T1000 (cell line): ENCODE measurements at places on chromosomes 16 and 17.

DNA sequence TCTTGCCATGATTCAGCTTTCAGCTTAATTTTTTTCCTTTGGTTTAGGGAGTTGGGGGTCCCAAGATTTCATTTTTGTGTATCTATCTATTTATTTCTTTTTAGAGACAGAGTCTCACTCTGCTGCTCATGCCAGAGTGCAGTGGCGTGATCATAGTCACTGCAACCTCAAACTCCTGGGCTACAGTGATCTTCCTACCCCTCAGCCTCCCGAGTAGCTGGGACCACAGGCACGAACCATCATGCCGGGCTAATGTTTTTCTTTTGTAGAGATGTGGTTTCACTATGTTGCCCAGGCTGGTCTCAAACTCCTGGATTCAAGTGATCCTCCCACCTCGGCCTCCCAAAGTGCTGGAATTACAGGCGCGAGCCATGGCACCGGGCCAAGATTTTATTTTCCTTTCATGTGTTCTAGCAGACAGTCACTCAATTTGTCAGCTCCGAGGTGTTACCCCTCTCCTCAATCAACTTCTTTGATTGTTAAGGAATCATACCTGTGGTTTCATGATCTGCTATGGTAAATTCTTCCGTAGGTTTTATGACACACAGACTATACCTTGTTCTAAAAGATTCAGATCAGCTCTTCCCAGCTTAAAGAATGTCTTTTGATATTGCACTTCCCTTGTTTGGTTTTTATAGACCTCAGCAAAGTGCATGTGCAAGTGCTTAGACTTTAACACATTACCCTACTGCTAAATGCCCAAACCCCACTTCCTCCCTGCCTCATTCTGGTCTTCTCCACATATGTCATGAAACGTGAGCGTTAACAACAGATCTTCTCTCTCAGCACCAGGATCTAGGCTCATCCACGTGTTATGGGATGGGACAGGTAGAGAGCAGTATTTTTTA lies 13.0 kb downstream of the UNC45B start:
- DNase-seq, result no peak

DNA sequence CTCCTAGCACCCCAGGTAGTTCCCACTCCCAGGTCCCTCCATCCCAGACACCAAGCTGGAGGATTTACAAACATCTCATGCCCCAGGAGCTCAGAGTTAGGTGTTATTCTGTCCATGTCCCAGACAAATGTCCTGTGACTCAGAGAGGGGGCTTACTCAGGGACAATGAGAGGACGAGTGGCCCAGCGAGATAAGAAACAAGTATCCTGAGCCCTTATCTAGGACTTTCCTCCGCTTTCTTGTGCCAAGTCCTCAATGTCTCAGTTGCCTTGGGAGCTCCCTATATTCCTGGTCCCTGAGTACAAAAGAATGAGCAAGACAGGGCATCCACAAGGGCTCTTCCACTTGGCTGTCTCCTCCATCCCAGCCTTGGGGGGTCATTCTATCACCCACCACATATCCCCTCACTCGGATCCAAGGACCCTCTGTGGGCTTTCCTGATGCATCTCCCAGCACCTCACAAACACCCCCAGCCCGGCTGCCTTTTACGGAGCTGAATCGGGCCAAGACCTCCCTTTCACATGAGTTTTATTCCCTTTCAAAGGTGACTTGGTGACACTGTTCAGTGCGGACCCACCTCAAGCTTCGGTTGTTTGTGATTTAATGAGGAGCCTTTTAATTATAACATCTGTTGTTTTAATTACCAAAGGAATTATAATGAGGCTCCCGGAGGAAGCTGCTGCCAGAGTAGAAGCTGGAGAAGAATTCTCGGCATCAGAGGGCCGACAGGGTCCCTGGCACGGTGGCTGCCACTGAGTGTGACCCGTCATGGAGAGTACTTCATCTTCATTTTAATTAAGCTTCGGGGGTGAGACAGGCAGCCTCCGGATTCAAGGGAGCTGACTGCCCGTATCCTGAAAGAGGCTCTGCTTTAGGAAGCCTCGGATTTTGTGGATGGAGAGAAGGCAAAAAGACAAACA lies 121.5 kb downstream of the WSCD1 start:
- DNase-seq, result no peak

GRCh38 chr17:47210779-47211178 lies 1.6 kb downstream of the MYL4 start:
- DNase-seq, result no peak

- no peak for DNase-seq
Observed at GRCh38 chr17:12349297-12349696, 316.4 kb upstream of the MYOCD start.

- no peak for DNase-seq
Observed at GRCh38 chr16:57950382-57950781, 20.5 kb downstream of the CNGB1 start.

DNA sequence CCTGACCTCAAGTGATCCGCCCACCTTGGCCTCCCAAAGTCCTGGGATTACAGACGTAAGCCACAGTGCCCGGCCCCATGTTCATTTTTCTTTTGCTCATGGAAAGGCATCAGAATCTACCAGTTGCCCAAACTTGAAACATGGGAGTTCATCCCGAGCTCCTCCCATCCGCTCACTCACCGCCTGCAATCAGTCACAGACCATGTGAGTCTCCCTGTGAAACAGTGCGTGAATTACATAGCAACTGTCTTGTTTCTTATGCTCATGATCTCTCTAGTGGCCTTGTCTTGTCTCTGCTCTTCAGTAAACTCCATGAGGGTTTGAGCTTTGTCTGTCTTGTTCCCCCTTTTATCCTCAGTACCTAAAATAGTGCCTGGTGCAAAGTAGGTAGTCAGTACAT lies 52.1 kb upstream of the TNRC6A start:
- DNase-seq, result no peak

DNA sequence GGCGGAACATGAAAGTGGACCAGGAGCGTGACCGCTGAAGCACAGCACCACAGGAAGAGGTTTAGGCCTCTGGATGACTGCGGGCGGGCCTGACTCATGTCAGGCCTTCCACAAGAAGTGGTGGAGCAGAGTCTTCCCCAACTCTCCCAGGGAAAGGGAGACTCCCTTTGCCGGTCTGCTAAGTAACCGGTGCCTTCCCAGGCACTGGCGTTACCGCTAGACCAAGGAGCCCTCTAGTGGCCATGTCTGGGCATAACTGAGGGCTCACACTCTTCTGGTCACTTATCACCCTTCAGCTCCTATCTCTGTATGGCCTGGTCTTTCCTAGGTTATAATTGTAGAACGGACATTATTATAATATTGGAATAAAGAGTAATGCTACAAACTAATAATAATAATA lies 1931.9 kb downstream of the TP53TG3F start:
- no peak for DNase-seq

DNA sequence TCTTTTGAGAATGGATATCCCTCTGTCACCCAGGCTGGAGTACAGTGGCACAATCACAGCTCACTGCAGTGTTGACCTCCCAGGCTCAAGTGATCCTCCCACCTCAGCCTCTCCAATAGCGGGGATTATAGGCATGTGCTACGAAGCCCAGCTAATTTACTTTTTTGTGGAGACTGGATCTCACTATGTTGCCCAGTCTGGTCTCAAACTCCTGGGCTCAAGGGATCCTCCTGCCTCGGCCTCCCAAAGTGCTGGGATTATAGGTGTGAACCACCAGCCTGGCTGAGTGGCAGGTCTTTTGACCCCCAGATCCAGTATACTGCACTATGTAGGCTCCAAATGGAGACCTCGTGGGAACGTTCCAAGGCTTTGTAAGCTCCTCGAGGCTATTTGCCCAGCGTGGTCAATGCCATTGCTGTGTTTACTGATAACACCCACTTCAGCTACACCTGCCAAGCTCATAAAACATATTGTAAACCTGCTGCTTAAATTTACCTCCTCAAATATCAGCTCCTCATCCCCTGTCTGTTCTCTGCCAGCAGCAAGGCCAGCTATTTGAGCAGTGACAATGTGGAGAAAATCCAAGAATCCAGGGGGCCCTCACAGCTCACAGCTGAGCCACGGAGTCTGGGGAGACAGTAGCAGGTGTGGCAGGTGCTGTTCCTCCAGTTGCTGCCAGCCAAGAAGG lies 16.2 kb upstream of the KIFC3 start:
- no peak for DNase-seq

- DNase-seq, result no peak
Observed at GRCh38 chr16:78362524-78363135, 263.2 kb downstream of the WWOX start.

DNA sequence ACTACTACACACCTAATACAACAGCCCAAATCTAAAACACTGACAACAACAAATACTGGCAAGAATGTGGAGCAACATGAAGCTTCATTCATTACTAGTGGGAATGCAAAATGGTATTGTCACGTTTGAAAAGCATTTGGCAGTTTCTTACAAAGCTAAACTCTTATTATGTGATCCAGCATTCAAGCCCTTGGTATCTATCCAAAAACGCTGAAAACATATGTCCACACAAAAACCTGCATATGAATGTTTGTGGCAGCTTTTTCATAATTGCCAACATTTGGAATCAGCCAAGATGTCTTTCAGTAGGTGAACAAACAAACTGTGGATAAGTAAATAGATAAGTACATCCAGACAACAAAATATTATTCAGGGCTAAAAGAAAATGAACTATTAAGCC lies 501.1 kb upstream of the KIF2B start:
- no peak for DNase-seq

GRCh38 chr16:69309316-69309715 lies 1.8 kb upstream of the VPS4A start:
- no peak for DNase-seq

DNA sequence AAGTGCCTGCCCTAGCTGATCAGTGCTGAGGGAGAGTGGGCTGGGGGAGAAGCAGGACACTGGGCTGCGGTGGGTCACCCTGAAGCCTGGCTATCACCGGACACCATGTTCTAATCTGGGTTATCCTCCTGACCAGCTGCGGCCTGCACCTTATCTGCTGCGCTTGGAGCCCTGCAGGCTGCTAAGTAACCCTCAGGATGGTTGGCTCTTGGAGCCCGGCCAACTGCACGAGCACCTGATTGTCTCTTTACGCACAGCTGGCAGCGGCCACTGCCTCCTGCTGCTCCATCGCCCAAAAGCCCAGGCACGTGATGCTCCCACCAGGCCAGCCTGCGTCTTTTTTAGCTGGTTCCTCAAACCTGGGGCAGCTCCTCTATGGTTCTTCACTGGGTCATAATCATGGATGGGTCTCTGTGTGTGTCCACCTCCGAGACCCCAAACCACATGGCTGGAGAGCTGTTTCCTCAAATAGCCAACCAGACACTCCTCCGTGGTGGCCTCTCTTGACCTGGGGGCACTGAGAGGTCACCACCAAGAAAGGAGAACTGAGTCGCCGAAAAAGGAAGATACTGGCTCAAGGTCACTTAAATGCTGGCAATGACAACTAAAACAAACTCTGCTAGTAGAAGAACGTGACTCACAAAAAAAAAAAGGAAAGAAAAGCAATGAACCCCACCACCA lies 21.7 kb downstream of the SPHK1 start:
- no peak for DNase-seq

GRCh38 chr17:42893359-42893758 lies 7.2 kb upstream of the G6PC1 start:
- DNase-seq, result no peak

DNA sequence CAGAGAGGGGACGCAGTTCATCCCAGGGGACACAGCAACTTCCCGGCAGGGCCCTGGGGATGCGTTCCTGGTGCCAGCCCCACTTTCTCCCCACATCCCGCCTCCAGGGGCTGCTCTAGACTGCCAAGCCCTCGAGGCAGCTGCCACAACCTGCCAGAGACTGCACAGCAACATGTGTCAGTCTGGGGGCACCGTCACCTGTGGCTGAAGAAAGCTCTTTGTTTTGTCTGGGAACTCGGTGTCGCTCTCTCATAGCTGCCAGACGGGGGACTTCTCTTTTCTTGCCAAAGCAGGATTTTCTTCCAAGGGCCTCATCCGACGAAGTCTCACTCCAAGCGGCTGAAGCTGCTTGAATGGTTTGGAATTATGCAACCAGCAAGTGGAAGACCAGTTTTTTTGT lies 43.7 kb downstream of the COTL1 start:
- DNase-seq, result no peak

DNA sequence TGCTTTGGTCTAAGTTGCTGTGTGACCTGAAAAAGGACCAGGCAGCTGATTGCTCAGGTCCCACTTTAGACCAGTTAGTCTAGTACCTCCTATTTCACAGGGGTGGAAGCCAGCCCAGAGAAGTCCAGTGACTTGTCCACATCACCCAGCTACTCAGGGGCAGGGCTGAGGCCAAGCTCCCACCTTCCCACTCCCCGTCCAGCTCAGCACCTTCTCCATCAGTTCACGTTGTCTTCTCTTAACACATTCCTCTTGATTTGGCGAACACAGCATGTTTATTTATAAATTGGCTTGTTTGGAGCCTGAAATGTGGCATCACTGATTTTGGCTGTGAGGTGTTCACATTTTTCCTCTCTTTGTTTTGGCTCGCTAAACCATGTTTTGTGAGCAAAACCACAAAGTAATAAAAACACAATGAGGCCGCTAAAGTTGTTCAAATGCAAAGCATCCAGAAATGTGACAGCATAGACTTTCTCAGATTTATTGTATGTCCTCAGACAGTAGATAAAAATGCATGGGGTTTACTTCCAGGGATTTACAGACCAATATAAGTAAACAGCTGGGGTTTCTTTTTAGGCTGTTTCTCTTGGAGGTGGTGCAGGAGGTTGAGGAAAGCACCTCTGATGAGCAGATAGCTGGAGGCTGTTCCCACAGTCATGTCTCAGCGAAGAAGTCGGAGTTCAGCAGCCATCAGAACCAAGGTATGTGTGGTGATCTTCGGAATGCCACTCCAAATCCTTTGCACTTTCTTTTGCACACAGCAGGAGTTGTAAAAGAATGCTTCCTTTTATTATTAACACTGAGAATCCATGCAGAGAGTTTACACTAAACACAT lies 88.4 kb downstream of the PLXDC1 start:
- DNase-seq, result no peak

- no peak for DNase-seq
Observed at GRCh38 chr16:58495521-58496331, 4.2 kb upstream of the NDRG4 start.
